LHCN-M2 (cell line): ENCODE measurements at places on chromosomes 1 and 21. TPM values are rescaled to one million over a fixed set of nuclear protein-coding genes. Genes with fewer than 3 reads are reported as not detected.
A peak's percentile ranks its signal among the peaks of the same experiment; 100 is the strongest.

GRCh38 chr1:65459397-65459768 lies 38.9 kb downstream of the LEPR start:
- peak; percentile 51 for DNase-seq

- DNase-seq, result peak; percentile 3
These were observed 1.5 kb upstream of the THRAP3 start for GRCh38 chr1:36222481-36223380.

DNA sequence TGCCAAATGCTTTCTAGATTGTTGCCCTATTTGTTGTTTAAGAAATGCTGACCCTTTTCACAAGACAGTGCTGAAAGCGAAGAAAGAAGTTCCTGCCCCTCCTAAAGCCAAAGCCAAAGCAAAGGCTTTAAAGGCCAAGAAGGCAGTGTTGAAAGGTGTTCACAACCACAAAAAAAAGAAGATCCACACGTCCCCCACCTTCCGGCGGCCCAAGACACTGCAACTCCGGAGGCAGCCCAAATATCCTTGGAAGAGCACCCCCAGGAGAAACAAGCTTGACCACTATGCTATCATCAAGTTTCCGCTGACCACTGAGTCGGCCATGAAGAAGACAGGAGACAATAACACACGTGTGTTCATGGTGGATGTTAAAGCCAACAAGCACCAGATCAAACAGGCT lies 55.7 kb downstream of the PSMG1 start:
- DNase-seq, result no peak

DNA sequence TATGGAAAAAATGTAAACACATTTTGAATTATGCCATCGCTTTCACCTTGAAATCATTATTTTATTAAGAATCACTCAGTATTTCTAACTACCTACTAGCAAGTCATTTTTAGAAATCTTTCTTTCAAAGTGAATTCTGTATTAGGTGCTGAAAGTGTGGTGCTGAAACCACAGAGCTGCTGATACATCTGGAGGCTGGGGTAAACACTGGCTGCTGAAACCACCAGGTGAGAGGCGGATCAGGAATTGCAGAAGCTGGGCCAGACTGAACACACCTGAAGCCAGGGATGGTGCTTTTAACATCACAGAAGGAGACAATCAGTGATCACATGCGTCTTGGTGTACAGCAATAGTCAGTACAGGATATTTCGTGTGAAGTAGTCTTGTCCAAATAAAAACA lies 42.2 kb upstream of the KCNE1 start:
- no peak for DNase-seq

GRCh38 chr21:44052071-44052829 lies 40.1 kb downstream of the TRAPPC10 start:
- no peak for DNase-seq

DNA sequence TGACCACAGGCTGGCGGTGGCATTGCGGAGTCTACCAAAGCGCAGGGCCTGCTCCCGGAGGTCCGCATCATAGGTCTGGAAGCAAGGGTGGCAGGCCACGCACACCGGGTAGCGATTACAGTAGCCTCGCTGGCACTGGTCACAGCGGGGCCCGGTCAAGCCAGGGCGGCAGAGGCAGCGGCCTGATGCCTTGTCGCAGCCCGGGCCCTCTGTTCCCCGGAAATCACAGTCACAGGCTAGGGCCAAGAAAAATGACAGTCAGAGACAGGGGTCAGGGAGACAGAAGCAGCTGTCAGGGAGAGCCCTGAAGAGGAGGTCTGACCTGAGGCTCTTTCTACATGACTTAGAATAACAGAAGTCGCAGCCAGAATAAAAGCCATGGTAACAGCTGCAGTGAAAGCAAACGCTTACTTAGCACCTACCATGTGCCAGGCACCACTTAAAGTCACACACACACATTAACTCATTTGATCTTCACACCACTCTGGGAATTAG lies 26.4 kb downstream of the LAMB3 start:
- peak; percentile 92 for DNase-seq

DNA sequence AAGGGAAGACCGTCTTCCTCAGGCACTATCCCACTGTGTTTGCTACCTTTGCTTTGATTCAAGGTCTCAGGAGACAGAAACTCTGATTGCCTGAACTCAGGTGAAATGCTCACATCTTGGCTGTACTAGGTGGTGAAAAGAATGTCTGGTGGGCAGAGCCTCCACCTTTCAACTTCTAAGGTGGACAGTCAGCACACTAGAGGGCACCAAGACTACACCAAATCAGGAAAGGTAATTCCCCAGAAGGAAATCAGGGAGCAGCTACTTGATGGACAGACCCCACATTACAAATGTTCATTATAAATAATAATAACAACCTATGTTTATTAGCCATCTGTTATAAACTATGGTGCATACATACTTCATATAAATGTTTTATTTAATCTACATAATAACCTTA lies 220.9 kb downstream of the ATG4C start:
- DNase-seq, result peak; percentile 4

GRCh38 chr21:25396135-25396711 lies 211.1 kb downstream of the MRPL39 start:
- no peak for DNase-seq

DNA sequence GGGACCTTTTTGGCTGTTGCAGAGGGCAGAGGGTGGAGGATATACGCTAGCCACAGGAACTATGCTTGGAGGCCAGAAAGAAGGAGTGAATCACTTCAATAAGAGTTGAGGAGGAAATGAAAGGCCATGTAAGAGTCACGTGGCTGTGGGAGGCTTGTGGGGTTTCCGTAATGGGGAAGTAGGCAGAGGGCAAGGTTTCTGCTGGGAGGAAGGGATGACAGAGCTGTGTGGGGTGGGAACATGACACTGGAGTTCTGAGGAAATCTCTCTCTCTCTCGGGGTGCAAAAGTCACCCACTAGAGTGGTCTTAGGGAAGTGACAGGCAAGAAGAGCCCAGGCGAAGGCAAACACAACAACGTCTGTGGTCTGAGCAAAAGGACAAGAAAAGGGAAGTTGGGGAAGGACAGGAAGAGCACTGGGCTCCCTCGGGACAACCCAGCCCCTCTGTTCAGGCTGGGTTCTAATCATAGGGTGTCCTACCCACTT lies 3.9 kb upstream of the CD1C start:
- DNase-seq, result no peak

- peak; percentile 46 for DNase-seq
These were observed 11.5 kb downstream of the ABL2 start for GRCh38 chr1:179217943-179218507.

GRCh38 chr1:208525417-208525816 lies 281.2 kb upstream of the PLXNA2 start:
- no peak for DNase-seq

DNA sequence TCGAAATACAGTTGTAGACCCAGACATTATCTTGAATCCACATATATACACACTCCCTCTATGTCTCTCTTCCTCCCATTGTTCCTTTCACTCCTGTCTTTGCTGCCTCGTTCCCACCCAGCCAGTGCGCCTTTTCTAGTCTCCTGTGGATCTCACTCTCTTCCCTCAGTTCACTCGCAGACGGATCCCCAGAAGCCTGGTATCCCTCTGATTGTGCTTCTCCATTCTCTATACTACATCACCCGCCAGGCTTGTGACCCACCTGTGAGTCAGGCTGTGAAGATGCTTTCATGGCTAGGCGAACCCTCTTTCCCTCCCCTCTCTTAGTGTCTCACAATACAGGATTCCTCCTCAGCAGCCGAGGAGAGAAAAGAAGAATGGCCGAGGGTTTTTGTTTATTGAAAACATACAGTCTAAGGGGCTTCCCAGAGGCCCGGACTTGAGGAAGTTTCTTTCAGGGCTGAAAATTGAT lies 1.5 kb downstream of the HCN3 start:
- DNase-seq, result no peak

- peak; percentile 46 for DNase-seq
These were observed 78.9 kb downstream of the CD247 start for GRCh38 chr1:167439301-167439988.

DNA sequence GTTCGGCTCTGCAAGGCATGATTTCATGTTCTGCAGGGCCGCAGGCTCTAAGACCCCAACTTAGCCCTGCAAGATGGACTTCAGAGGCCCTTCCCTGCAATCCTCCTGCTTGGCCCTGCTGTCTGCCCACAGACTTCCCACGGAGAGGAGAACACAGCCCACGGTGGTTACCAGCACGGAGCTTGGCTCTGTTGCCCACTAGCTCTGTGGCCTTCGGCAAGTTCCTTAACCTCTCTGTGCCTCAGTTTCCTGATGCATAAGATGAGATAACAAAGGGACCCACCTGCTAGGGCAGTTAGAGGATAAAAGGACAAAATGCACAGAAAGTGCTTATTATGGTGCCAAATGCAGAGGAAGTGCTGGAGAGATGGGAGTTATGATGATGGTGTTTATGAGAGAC lies 200.4 kb downstream of the HUNK start:
- DNase-seq, result no peak

GRCh38 chr1:117599286-117600221 lies 6.3 kb upstream of the TENT5C start:
- DNase-seq, result no peak

- peak; percentile 46 for DNase-seq
These were observed 4.5 kb upstream of the ANKRD13C start for GRCh38 chr1:70358921-70359564.

- DNase-seq, result no peak
These were observed 3.5 kb upstream of the ACTA1 start for GRCh38 chr1:229437443-229437842.

DNA sequence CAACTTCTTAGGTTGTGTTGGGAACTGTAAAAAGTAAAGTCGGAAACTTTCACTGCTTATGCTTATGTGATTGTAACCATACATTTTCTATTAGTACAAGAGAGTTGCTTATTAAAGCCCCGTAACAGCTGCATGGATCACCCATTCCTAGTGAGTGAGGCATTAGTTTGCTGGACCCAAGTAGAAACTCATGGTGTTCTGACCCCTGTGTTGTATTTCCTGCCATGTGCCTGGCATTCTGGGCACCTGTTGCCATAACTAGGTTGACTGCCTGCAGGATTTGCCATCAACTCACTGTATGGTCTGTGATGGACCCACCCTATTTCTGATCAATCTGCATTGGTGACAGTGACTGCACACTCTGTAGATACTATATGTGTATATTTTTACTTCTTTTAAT lies 173.0 kb downstream of the PGBD5 start:
- DNase-seq, result peak; percentile 39

- no peak for DNase-seq
These were observed 52.4 kb upstream of the C1orf53 start for GRCh38 chr1:197850042-197850441.

DNA sequence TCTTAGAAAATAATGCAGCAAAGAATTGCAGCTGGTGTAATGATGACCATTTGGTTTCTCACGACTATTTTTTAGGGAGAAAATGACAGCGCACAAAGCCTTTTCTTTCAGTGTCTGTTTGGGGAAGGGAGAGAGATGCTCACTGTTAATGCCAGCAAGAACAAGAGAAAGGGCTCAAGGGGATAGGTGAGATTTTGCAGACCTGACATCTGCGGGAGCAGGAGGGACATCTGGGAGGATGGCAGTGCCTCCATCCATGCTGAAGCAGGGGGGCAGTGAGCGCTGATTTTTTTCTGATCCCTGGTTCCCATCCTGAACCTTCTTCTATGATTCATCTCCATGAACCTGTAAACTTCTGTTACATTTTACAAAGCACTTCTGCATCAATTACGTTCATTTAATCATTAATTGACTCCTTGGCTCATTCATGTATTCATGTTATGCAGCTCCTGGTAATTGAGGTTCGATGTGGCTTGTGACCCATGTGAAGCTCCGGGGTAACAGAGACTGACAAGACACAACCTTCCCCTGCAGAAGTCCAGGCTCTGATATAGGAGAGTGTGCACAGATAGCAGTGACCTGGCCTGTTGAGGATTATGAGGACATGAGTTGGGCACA lies 595.3 kb downstream of the PTPRU start:
- no peak for DNase-seq

The CDA gene
- not detected in 2 replicates for total RNA-seq

The CFAP74 gene
- not detected in 2 replicates for total RNA-seq

The NHLH1 gene
- 0.13 TPM in 1 of 2 replicates, not detected in the other for total RNA-seq

The OVAAL gene
- 0.11 TPM in 1 of 2 replicates, not detected in the other for total RNA-seq

The KIF14 gene
- total RNA-seq, result 27.1 and 29.7 TPM in 2 replicates

The DNAJB4 gene
- 229 and 269 TPM in 2 replicates for total RNA-seq

The CFAP141 gene
- total RNA-seq, result not detected in 2 replicates

The CD84 gene
- total RNA-seq, result not detected in 2 replicates

The AMY2B gene
- 1.5 and 2.7 TPM in 2 replicates for total RNA-seq

The B4GALT2 gene
- 110 and 115 TPM in 2 replicates for total RNA-seq

The PRELP gene
- total RNA-seq, result 0.06 TPM in 2 replicates

The RGS5 gene
- 4.0 and 6.4 TPM in 2 replicates for total RNA-seq
